Central memory CD4-positive, alpha-beta T cell (primary cell): ENCODE measurements at places on chromosomes 3 and 15.

DNA sequence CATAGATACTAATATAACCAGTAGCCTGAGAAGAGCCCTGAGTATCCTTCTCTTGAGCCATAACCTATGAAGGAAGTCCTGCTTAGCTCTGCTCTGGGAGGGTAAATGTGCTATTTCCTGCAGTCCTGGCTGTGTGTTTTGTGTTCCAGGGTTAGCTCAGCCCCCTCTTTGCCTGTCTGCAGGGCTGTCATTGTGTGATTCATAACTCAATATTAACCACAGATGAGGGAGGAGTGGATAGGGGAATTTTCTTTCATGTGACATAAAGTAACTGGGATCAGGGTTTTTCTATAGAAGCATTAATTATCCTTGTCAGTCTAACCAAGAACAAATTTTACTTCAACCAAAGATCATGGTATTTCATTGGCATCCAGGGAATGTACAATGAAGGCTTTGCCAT, 183.3 kb upstream of the ZBTB20 start:
- DNase-seq = no peak

GRCh38 chr3:175672119-175672689, 813.1 kb downstream of the NAALADL2 start:
- DNase-seq = no peak

DNA sequence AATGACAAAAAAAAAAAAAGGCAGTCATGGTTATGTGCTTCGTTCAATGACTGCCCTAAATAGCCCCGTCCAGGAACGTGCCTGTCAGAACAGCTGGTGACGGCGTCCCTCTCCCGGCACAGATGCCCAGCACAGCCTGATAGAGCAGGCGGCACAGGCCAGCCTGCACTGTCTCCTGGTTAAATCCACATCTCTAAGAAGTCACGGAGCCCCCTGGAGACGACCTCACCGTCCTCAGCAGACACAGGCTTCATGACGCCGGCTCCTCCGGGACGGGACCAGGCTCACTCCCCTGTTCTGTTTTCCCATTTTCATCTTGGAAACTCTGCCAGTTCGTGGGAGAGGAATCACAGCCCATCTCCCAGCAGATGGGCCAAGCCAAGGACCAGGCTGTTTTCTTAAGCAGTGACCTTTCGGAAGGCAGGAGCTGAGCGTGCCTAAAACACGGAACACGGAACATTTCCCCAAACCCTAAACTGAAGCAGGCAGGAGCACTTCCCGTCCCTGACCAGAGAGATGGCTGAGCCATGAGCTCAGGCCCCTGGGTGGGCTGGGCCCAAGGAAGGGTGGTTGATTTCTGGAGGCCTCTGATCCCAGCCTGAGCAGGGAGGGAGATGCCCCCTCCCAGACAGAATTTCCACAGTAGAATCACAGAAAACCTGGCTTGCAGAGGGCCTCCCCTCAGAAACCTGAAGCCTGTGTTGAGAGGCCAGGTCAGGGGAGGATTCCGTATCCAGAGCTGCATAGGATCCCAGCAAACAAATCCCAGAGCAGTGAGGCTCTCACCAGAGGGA, 35.9 kb downstream of the ADCY5 start:
- no peak for DNase-seq

GRCh38 chr15:68818066-68818768, 2.5 kb downstream of the ANP32A start:
- peak; percentile 68 for DNase-seq

DNA sequence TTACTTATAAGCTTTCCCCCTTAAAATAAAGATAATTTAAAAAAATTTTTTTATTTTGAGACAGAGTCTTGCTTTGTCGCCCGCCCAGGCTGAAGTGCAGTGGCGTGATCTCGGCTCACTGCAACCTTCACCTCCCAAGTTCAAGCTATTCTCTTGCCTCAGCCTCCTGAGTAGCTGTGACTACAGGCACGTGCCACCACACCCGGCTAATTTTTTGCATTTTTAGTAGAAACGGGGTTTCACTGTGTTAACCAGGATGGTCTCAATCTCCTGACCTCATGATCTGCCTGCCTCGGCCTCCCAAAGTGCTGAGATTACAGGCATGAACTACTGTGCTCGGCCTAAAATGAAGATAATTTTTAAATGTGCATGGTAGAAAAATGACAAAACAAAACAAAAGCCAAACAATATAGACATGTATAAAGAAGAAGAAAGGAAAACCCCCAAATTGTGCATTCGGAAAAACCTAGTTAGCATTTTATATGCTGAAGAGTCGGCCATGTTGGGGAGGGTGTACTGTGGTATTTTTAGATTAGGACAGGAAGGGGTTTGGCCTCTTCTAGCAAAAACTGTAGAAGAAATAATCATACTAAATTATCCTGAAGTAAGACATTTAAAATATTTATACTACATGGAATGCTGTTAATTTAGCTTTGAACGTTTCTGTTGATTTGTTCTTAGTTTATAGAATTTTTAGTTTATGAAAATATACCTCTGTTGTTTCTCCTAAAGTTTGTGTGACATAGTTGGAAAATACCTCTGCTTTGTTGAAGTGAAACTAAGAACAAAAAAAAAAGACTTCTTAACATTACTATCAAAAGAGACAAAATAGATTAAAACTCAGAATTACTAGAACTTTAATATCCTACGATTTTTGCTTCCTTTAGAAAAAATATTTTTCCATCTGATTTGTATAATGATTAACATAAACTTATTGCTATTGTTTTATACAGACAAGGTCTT, 7.4 kb downstream of the APPL1 start:
- no peak for DNase-seq

- no peak for DNase-seq
These were observed 229.2 kb upstream of the LRTM1 start for GRCh38 chr3:55156851-55157650.

- no peak for DNase-seq
These were observed 102.9 kb downstream of the FNDC3B start for GRCh38 chr3:172142051-172142863.

- no peak for DNase-seq
These were observed 97.2 kb upstream of the CTNNB1 start for GRCh38 chr3:41102053-41102556.

DNA sequence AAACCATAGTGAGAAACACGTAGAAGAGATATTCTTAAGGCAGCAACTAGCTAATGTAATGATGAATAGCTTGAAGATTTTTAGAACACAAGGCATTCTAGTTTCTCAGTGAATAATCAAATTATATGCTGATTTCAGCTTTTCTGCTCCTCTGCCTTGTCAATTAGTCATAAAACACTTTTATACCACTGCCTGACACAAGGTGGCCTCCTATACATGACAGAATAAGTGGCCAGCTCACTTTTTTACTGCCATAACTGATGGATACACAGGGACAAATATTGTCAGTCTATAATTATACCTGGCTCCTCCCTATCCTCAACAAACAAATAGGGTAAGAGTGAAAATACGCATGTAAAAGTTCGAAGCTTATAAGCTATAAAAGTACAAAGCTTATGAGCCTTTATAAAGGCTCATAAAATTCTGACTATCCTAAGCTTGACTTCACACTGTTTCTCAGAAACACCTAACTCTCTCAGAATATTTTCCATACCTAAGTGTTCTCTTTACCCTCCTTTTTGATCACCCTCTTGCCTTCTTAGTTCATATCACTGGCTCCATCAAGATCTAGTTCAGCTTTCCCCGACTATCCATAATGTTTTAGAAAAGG, 81.6 kb downstream of the HERC1 start:
- DNase-seq = peak; percentile 48

- no peak for DNase-seq
These were observed 32.5 kb downstream of the RBPMS2 start for GRCh38 chr15:64742921-64743320.

GRCh38 chr15:69973102-69973714, 124.5 kb downstream of the TLE3 start:
- DNase-seq = no peak

GRCh38 chr3:194177141-194177540, 41.2 kb downstream of the HES1 start:
- DNase-seq = no peak

DNA sequence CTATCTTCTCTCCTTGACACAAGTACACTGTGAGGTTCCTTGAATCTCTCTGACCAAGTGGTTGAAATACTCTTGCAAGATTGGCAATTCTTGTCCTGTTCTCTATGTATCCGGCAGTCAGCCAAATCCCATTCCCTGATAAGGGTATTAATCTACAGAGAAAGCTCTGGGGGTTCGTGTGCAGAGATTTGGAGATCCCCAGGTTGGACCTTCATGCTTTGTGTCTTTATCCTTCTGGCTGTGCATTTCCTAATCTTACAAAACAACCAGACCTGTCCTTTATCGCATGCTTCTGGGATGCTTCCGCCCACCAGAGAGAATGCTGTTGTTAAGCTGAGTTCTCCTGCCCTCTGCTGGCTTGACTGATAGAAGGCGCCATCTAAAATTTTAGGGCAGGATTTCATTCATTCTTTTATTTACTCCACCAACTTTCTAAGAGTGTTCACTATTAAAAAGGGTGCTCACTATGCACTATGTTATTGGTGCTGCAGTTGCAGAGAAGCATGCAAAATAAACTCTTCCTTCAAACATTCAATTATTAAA, 8.6 kb upstream of the SST start:
- DNase-seq = no peak

GRCh38 chr3:35635407-35635806, 3.9 kb upstream of the ARPP21 start:
- no peak for DNase-seq

GRCh38 chr3:13708301-13708700, 159.4 kb downstream of the FBLN2 start:
- DNase-seq = no peak

- no peak for DNase-seq
These were observed 16.9 kb upstream of the SCAMP5 start for GRCh38 chr15:74978503-74978902.

DNA sequence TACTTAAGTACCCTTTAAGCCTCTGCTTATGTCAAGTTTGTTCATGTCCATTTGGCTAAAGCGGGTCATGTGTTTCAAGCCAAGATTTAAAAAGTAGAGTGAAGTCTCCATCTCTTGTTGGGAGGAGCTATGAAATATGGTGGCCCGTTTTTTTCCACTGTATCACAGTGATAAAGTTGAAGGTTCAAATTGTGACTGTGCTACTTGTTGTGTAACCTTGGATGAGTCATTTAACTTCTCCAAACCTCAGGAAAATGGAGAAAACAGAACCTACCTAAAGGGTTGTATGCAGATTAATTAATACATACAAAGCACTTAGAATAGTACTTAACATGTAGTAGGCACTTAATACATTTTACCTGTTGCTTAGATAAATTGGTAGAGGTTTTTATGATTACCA, 43.4 kb downstream of the SNAPC5 start:
- DNase-seq = no peak

DNA sequence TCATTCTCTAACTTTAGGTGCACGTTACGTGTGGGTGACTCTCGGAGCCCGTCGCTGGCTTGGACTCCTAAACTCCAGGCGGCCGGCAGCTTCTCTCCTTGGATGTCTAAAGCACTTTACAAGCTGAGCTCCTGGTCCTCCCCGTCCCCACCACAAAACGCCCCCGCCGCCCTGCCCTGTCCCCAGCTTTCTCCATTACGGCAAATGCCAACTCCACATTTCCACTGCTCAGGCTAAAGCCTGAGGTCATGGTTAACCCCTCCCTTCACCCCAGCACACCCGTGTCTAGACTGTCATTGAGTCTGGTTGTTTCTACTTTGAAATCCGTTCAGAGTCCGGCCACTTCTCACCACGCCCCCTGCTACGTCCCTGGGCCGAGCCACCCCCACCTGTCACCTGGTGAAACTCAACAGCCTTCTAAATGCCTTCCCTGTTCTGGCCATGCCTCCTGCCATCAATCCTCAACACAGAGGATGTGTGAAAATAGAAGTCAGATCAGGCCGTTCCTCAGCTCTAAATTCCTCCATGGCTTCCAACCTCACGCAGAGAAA, 8.1 kb upstream of the PCSK6 start:
- no peak for DNase-seq
